Stimulated activated CD4-positive, alpha-beta T cell treated with anti-CD3 and anti-CD28 coated beads, TNF-alpha, amount 100 ng/mL, for 24 hours (primary cell): ENCODE measurements at places on chromosomes 1 and 21.

DNA sequence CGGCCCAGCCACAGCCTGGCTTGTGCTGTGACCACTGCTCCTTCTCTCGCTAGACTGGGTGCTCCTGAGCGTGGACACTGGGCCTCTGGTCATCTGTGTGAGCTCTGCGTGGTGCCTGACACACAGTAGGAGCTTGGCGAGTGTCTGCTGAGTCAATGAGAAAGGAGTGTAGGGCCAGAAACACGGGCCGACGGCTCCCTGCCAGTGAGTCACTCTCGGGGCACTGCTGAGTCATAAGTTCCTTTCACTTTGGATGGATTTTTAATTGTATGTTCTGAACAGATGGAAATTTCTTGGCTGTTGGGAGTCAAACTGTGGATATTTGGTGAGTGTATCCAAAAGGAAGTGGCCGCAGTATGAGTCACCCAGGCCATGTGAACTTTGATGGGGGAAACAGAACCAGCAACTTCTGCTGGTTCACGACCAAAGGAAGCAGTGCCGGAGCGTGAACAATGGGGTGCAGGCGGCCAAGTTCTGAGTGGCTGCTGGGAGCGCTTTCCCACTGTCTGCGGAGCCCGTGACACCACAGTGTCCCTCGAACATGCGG is 41.0 kb upstream of the COL18A1 start:
- peak; percentile 11 for DNase-seq

DNA sequence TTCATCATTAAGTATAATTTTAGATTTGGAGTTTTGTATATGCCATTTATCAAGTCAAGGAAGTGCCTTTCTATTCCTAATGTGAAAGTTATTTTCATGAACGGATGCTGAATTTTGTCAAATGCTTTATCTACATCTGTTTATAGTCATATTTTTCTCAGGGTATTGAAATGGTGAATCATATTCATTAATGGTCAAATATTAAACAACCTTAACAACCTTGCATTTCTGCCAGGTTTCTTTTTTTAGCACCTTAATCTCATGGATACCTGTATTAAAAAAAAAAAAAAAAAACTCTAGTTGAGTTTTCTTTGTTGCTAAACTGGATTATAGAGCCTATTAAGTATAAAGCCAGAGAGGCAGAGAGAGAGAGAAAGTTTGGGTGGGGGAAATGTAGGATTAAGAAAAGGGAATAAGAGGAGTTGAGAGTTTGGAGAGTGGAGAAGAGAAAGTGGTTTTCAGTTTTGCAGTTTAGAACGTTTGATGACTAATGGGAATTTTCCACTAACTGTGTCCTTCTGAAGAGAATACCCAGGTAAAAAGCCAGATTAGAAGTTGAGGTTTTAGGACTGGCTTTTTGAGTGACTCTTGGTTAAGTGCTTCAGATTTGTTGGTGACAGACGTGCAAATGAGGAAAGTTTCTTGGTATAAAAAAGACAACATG is 305.0 kb downstream of the HLX start:
- no peak for DNase-seq

GRCh38 chr1:155952505-155952890 is 11.1 kb downstream of the RXFP4 start:
- DNase-seq, result no peak

- DNase-seq, result no peak
These were observed 4.4 kb upstream of the C4BPB start for GRCh38 chr1:207084232-207084631.

GRCh38 chr1:193013005-193013404 is 46.2 kb downstream of the UCHL5 start:
- DNase-seq, result no peak

GRCh38 chr1:209657140-209657879 is 5.1 kb upstream of the LAMB3 start:
- DNase-seq, result no peak

DNA sequence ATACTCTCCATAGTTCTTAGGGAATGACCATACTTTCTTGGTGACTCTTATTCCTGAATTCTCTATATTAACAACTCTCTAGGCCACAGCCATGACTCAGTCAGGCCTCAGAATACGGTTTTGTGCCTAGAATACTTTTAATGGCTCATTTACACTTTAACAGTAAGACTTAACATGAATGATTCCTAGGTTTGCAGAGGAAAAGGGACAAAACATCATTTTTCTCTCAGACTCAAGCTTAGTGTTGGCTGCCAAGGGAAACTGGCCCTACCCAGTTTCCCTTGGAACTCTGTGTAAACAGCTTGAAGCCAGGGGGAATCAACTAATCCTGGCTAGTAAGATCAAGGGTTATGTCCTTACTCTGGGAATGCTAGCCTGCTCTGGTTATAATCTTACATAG is 164.9 kb upstream of the PKN2 start:
- no peak for DNase-seq

DNA sequence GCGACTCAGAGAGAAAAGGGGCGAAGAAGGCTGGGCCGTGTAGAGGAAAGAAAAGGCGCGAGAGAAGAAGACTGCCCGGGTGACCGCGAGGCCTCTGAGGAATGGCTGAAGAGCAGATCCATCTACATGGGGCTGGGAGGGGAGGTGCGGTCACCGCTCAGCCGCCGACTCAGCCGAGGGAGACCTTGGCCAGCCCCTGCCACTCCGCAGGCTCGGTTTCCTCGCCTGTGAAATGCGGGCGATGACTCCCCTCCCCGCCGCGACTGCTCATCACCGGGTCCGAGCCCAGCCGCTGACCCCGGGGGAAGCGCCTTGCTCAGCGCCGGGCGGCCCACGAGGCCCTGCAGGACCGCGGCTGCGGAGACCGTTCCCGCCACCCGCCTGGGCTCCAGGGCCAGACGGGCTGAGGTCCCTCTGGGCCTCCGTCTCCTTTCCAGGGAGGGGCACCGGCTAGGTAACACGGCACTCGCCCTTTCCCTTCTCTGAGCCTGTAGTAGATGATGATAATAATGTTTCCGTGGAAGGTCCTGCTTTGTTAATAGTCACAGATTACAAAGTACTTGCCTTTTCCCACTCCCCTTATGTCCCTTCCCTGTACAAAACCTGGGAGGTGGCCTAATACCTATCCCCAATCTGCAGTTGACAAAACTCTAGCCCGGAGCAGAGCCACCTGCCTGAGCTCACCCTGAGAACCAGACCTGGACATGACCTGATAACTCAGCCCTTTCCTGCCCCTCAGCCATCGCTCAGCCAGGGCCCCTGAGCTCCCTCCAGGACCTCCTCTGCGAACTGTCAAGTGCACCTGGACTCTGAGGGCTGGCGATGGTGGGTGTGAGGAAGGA is 1.6 kb upstream of the BSND start:
- DNase-seq, result no peak
